LoVo (cell line): ENCODE measurements at places on chromosomes 12 and 14.

GRCh38 chr14:89296281-89296745 is 120.7 kb downstream of the FOXN3 start:
- DNase-seq = no peak

GRCh38 chr14:23182372-23183157 is 895 bp downstream of the SLC7A8 start:
- peak; percentile 59 for DNase-seq

DNA sequence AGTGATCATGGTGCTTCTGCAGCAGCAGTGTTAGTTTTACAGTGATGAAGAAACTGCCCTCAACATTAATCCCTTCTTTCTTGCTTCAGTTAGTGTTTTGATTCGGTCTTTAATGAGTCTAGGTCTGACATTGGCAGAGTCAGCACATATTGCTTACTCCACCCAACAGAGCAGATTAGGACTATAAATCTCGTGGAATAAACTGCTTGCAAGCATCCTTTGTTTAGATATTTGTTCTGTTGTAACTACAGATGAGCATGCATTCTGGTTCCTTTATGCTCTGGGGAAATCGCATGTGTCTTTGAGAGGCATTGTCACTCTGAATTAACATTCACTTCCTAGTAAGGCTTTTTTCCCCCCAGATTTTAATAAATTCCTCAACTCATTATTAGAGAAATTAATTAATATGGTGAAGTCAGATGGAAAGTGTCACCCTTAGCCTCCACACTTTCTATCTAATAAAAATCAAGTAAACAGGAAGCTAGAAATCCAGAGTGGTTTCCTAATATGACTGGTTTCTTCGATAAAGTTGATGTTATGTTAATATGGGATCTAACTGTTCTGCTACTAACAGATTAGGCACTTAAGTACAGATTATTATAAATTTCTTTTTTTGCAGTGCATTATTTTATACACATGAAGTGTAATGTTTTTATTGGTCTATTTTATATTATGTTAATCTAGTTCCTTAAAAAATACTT is 86.2 kb upstream of the SSTR1 start:
- DNase-seq = no peak

DNA sequence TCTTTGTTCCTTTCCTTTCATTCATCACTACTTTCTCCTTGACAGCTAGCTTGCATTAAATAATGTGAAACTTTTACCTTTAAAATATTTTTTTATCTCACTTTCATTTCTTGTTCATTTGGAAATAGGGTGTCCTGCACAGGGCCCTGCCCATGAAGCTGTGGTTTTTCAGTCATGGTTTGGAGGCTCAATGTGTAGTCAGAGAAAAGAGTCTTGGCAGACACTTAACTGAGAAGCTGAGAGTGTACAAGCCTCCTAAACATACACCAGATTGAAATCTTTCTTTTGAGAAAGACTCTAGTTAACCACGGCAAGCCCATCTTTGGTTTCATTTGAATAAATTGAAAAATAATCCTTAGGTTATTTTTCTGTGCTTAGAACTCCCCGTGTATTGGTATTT is 74.2 kb downstream of the KICS2 start:
- no peak for DNase-seq

GRCh38 chr12:112121780-112122565 is 3.4 kb upstream of the TRAFD1 start:
- DNase-seq = peak; percentile 20

DNA sequence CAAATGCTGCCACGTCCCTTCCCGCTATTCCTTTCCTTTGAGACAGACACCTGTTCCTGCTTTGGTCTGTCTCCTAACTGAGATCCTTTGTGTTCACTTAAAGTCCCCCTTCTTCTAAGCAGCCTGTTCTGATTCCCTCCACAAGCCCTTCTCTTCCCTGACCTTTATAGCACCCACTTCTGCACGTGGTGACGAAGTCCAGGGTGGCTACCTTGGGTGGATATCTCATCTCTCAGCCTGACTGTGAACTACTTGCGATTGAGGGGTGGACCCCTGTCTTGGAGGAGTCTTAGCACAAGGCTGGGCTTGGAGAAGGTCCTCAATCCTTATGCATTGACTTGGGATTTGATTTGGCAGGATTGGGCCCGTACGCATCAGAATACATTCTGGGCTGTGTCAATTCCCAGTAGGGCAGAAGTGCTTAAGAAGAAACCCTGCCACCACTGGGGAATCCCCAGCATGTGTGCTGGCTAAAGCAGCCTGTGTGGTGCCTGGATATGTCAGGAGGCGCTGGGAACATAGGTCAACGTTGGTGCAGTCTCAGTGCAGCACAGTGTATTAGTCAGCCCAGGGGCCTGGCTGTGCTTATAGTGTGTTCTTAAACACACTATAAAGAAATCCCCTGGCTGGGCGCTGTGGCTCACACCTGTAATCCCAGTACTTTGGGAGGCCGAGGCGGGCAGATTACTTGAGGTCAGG is 23.6 kb downstream of the KRT80 start:
- no peak for DNase-seq

GRCh38 chr12:121638298-121639202 is 12.2 kb downstream of the ORAI1 start:
- no peak for DNase-seq

GRCh38 chr12:75790219-75790618 is 241.4 kb downstream of the PHLDA1 start:
- peak; percentile 42 for DNase-seq

- no peak for DNase-seq
Measured at GRCh38 chr14:101821528-101821927, 60.0 kb downstream of the PPP2R5C start.

GRCh38 chr12:41556176-41556575 is 368.1 kb downstream of the PDZRN4 start:
- DNase-seq = no peak

GRCh38 chr12:8698132-8698851 is 501 bp downstream of the RIMKLB start:
- DNase-seq = peak; percentile 55

GRCh38 chr14:55450987-55451386 is 10.6 kb upstream of the TBPL2 start:
- no peak for DNase-seq

DNA sequence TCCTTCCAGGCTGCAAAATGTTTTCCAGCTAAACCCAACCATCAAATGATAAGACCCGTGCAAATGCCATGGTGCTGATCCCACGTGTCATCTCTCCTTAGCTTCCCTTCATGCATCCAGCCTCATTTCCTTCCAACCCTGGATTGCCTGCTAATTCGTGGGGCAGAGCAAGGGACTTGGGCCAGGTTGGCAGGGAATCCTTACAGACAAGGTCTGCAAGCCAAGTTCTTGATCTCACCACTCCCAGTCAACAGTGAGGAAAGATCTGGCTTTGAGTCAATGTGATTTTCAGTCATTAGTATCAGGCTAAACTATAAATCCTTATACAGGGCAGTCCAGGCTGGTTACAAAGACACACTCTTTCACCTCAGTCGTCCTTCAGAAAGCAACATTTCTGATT is 150.9 kb downstream of the ANO2 start:
- DNase-seq = no peak

DNA sequence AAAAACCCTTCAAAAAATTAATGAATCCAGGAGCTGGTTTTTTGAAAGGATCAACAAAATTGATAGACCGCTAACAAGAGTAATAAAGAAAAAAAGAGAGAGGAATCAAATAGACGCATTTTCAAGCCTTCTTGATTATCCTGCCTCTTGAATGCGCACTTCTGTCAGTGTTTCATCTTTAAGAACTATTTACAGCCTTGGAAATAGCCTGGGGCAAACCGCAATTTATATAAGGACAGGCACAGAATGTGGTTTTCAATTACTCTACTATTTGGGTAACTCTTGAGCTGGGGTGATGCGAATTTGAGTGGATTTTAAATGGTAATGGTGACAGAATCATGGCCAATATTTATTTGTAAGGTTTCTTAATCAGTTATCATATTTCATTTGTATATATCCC is 179.1 kb upstream of the OTX2 start:
- DNase-seq = no peak

GRCh38 chr12:96677363-96677762 is 188.0 kb downstream of the CFAP54 start:
- DNase-seq = no peak

- no peak for DNase-seq
Measured at GRCh38 chr12:96400631-96401075, 414 bp upstream of the CDK17 start.

- peak; percentile 84 for DNase-seq
Measured at GRCh38 chr14:67532998-67533753, at the start of gene PLEKHH1. PLEKHH1 (plus strand) TSS chr14:67533290; CDS start chr14:67541868, 8,578 bp downstream.

DNA sequence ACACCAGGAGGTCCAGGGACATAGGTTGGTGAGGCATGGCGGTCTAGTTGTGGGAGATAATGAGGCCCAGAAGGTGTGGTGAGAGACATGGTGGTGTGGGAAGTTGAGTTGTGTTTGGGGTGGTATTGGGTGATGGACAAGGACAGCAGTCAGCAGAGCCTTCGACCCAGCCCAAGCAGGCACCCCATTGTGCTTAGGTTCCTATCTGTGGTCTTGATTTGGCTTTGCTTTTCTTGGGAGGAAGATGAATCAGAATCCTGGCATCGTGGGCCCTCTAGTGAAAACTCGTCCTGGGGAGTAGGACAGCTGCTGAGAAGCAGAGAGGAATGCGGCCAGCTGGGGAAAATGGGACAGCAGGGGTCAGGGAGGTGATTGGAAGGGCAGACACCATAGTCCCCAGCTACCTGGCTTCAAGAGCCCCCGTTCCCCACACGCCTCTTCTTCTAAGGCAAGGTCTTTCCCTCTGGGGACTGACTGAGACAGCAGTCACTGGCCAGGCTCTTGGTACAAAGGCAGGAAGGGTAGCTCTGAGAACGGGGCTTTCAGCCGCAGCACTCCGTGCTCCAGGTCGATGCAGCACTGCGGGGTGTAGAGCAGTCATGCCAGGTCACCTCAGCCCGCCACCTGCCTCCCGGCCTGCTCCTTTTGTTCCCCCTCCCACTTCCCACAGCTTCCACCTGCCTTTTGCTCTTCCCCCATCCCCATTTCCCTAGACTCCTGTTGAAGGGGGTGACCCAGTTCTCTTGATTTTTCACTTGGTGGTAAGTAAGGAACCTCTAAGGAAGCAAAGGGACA is 7.9 kb downstream of the NRIP2 start:
- DNase-seq = no peak

GRCh38 chr12:126051611-126052107 is 986.4 kb downstream of the AACS start:
- DNase-seq = peak; percentile 95

DNA sequence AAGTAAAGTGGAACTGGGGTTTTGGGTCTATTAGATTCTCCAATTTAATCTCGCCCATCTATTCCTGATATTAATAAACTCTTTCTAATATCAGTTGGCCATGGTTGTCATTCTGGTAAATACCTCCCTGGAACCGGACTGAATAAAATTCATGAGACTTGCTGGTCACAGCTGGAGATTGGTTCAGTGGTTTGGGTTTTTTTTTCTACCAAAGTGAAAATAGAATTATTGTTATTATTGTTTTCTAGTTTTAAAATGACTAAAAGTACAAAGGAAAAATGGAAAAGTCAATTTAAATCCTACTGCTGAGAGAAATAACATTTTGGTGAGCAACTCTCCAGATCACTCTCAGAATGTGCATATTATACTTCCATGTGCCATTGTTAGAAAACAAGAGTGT is 437.5 kb downstream of the ZFP36L1 start:
- no peak for DNase-seq

DNA sequence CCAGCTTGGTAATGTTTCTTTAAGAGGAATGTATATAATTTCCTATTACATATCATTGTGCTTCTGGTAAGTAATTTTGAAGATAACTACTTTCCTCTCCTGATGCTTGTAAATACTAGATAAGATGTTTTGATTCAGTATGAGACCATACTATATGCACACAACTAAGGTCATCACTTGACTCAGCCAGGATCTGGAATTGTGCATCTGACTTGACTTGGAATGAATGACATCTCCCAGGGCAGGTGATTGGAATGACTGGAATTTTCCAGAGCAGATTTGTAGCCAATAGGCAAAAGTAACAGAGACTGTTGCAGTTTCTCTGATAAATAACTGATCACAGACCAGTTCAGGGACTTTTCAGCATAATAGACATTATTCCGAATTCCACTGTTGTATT is 11.1 kb downstream of the BEST3 start:
- DNase-seq = no peak

DNA sequence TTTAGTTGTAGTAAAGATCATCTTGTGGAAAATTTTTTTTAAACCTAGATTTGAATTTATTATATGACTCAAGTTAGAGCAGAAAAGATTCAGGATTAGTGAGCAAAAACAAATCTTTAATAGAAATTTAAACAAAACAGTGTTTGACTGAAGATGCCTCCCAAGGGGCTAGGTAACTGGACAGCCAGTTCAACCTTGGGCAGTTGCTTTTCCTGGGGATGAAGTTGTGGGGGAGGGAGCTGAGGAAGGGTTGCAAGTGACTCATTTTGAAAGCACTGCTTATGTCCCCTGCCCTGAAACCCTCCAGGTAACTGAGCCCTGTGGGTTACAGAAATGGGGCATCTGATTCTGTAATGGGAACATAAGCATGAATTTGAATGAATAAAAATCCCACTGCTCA is 13.1 kb downstream of the CFAP54 start:
- DNase-seq = no peak

DNA sequence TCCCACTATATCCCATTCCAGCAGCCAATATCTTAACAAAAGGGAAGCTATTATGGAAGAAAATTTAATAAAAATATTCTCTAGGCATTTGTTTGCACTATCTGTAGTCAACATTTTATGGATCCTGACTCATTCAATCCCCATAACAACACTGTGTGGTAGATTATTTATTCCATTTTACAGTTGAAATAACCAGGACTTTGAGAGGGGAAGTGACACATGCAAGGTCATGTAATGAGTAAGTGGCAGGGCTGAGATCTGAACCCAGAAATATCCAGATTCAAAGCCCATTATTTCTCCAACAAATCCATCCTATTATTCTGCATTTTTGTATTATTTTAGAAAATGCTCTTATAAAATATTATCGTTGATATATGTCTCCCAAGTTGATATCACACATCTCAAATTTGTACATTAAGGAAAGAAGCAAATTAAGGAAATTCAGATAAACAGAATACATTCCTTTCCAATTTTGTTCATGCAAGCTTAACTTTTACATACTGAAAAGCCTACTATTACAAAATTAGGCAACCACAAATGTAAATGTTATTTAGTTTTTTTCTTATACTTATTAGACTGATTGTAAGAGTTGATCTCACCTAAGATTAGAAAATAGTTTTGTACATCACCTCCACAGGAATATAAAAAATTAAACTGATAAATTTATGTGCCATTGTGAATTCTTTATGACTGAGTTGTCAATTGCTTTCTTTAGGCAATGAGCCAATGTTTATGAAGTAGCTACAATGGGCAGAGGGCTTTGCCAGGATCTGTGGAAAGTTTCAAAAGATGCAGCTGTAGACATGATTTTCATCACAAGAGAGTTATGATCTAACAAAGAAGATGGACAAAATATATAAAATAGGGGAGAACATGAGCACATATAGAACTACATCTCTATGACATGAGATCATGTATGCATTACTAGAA is 55.1 kb upstream of the E2F7 start:
- DNase-seq = peak; percentile 37

- DNase-seq = peak; percentile 63
Measured at GRCh38 chr12:101759396-101760047, 20.3 kb upstream of the SYCP3 start.

DNA sequence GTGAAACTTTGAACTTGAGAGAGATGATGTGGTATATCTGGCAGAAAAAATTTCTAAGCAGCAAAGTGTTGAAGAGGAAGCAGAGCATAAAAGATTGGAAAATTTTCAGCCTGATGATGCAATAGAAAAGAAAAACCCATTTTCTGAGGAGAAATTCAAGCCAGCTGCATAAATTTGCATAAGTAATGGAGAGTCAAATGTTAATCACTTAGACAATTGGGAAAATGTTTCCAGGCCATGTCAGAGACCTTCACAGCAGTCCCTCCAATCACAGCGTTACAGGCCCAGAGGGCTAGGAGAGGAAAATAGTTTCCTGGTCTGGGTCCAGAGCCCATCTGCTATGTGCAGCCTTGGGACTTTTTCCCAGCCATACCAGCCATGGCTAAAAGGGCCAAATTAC is 469.0 kb upstream of the FOXG1 start:
- no peak for DNase-seq
